ENCODE measurements at places on chromosomes 2 and 18.

DNA sequence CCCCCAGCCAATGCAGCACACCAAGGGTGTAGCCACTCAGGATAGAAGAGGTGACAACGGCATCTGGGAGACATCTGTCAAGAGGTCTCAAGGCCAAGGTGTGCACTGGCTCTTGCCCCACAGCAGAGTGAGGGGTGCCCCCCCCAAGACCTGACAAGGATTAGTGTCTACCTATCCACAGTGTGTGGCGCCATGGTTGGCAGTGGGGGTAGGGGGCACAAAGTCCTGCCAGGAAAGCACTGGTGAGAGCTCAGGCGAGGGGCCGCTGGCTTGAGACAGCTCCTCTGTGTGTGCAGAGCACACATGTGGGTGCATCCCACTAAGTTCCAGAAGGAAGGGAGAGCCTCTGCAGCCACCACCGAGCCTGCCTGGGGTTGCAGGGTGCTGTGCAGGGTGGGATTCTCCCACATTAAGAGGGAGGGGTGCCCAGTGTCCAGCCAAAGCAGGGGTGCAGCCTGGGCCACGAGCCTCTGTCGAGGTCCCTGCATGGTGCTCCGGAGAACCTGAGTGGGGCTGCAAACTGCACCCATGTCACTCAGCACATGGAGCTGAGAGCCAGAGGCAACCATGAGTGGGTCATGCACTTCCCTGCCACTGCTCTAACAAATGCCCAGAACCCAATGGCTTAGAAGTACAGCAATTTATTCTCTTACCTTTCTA is 311.2 kb upstream of the HDAC4 start:
- DNase-seq, result no peak

- no peak for DNase-seq
Observed at GRCh38 chr2:164522561-164522981, 98.7 kb downstream of the GRB14 start.

- DNase-seq, result no peak
Observed at GRCh38 chr2:138777996-138778395, 2.2 kb downstream of the NXPH2 start.

- peak; percentile 11 for DNase-seq
Observed at GRCh38 chr2:24409700-24410556, 49.6 kb upstream of the ITSN2 start.

GRCh38 chr2:122180972-122181371 is 425.5 kb downstream of the TSN start:
- DNase-seq, result no peak

- no peak for DNase-seq
Observed at GRCh38 chr2:202023904-202024266, 9.8 kb upstream of the FZD7 start.

Data from stimulated activated CD4-positive, alpha-beta T cell treated with anti-CD3 and anti-CD28 coated beads, Interleukin-2, amount 100 ng/mL, for 48 hours (primary cell).